AG08396 (cell line): ENCODE measurements at places on chromosomes 3 and 15.

- peak; percentile 3 for DNase-seq
Measured at GRCh38 chr3:46661776-46662766, 31.4 kb downstream of the ALS2CL start.

- no peak for DNase-seq
Measured at GRCh38 chr3:30475038-30475808, 131.2 kb upstream of the TGFBR2 start.

GRCh38 chr3:168096210-168096652 is 507 bp upstream of the GOLIM4 start:
- DNase-seq, result peak; percentile 80

DNA sequence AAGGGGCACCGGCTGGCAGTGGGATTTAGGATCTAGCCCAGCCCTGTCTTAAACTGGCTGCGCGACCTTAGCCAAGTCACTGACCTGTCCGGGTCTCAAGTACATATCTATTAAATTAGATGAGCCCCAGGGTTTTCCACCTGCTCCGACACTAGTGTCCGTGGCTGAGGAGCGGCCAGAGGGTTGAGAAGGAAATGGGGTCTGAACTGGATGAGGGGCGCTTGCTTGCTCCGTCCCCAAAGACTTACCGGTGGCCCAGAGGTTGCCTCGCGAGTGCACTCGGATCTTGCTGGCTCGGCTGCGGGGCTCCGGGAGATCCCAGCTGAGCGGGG is 285 bp downstream of the NMB start:
- no peak for DNase-seq

GRCh38 chr3:180040966-180041365 is 4.2 kb upstream of the PEX5L start:
- no peak for DNase-seq

GRCh38 chr3:111538681-111539083 is 3.3 kb upstream of the CD96 start:
- peak; percentile 24 for DNase-seq

GRCh38 chr15:86892774-86893449 is 813.2 kb downstream of the AGBL1 start:
- no peak for DNase-seq

GRCh38 chr3:178078953-178079352 is 457.3 kb upstream of the KCNMB2 start:
- no peak for DNase-seq

DNA sequence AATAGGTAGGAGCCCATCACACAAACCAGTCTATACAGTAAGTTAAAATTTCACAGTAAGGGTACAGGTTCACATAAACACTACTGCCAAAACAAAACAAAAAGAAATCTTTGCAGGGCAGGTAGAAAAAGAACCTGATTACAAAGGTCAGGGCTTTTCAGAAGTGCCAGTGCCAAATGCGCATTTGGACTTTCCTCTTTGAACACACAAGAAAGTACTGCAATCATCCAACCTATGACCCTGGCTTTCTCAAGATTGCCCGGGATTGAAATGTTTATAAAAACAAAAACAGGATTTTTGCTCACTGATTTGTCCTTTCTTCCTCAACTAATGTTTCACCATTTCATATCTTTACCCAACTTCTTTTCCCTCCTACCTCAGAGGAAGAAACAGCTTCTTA is 47.4 kb downstream of the CBLB start:
- no peak for DNase-seq

- DNase-seq, result peak; percentile 44
Measured at GRCh38 chr3:151838574-151839312, 24.8 kb downstream of the AADAC start.

- DNase-seq, result no peak
Measured at GRCh38 chr3:7588236-7588635, 727.3 kb downstream of the GRM7 start.

DNA sequence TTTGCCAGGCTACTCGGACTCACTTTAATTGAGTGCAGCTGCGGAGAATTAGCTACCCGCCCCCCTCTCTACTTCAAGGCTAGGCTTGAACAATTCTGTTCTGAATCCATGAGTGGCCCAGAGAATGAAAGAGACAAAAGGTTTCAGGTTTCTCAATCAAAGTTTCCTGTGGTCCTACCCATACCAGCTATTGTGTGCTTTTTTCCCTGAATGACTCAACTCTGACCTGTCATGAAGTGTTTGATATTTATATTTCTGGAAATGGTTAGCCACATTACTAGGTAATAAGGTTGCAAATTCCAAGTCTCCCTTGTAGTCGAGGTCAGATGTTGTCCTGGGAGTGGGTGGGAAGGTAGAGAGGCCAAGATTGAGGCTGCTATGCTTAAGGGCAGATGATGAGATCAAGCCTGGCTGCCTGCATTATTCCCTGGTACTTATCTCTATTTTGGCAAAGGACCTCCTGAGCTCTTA is 392.7 kb upstream of the TBL1XR1 start:
- peak; percentile 59 for DNase-seq

DNA sequence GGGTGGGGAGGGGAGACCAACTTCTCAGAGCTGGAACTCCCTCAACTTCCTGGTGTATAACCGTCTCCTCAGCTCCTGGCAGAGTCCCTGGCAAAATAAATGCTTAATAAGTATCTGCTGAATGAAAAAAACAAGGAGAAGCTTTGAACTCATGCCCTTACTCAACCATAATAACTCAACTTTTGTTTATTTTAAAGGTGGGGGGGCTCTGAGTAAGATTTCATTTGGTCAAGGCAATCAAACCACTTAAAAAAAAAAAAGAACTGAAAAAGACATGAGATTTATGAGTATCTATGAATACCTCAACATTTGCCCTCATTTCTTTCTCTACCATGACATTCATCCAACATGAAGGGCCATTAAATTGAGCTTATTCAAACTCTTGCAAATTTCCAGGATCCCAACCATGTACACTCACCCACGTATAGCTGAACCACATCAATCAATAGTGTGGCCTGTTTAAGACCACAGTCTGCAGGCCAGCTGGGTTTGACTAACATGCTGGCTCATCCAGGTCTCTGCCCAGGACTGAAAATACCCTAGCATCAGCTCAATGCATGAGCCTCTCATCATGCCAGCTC is 157.9 kb downstream of the FOXP1 start:
- DNase-seq, result peak; percentile 51

- peak; percentile 68 for DNase-seq
Measured at GRCh38 chr15:92810418-92811138, 89.5 kb upstream of the CHD2 start.

DNA sequence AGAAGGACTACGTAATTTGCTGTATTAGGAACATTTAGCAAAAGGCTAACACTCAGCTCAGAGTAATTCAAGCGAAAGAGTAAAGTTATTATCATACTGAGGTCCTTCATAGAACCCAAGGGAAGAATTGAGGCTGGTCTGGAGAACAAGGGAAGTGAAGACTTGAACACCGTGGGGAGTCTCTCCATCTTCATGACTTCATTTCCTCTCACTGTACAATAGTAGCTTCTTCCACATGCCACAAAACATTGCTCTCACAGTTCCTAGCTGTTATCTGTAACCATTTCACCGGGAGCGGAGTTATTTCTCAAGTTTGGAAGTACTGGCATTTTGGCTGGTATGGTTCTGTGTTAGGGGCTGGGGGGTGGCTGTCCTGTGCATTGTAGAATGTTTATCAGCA is 69.7 kb downstream of the MAGI1 start:
- no peak for DNase-seq

DNA sequence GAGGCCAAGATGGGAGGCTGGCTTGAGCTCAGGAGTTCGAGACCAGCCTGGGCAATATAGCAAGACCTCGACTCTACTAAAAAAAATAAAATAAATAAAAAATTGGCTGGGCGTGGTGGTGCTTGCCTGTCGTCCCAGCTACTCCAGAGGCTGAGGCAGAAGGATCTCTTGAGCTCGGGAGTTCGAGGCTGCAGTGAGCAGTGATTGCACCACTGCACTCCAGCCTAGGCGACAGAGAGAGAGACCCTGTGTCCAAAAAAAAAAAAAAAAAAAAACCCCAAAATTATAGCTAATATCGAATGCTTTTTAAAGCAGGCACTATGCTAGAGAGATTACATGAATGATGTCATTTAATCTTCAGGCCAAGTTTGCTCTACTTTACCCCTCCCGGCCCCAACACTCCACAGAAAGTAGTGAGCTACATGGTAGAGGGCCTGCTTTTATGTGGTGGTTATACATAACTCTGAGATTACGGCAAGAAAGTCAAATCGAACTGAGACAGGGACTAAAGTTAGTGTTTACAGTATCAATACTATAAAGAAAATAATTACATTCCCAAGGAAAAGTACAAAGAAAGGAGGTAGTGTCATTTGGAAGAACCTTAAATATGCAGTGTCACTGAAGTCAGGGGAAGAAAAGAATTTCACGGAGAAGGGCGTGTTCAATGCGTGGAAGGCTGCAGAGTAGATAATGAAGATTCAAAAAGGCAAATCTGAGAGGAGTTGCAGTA is 1.1 kb downstream of the ADPGK start:
- no peak for DNase-seq

- peak; percentile 11 for DNase-seq
Measured at GRCh38 chr15:85702321-85703101, 92.2 kb downstream of the KLHL25 start.

DNA sequence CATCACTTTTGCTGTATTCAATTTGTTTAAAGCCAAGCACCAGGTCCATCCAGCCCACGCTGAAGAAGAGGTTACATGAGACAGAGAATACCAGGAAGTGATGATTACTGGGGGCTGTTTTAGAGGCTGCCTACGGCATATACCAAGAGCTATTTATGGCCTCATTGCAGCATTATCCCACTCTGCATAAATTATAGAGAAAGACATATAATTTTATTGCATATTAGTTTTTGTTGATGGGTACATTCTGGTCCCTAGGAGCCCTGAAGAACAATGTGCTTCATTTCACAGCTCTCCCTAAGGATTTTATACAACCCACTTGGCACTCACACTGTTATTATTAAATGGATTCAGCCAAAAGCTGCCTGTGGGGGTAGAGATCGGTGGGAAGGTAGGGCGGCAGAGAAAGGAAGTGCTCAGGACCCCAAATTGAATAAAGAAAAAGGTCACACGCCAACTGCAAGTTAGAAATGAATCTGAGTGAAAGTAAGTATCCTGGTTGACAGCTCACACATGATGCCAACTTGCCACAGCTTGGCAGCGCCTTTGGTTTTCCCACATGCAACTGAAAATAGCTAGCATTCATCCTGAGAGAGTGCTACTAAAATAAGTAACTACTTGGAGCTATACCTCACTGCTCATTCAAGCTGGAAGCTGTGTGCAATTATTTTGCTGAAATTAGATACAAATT is 73.7 kb downstream of the CCNL1 start:
- no peak for DNase-seq

DNA sequence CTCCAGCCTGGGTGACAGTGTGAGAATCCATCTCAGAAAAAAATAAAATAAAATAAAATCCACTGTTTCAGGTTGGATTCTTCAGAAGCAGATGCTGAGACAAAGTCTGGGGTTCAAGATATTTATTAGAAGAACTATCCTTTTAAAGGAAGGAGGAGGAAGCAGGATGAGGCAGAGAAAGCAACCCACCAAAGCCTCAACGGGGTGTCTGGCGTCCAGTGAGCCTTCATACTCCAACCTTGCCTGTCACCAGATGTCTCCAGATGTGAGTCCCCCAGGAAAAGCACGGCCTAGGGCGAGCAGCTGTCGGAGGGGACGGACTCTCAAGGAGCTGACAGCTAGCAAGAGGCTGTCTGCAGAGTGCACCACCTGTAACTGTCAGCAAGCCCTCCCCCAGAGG is 37.3 kb downstream of the MB21D2 start:
- no peak for DNase-seq

GRCh38 chr15:66163553-66163952 is 90.0 kb downstream of the MEGF11 start:
- no peak for DNase-seq

GRCh38 chr3:169929830-169930519 is 18.6 kb downstream of the SAMD7 start:
- no peak for DNase-seq

DNA sequence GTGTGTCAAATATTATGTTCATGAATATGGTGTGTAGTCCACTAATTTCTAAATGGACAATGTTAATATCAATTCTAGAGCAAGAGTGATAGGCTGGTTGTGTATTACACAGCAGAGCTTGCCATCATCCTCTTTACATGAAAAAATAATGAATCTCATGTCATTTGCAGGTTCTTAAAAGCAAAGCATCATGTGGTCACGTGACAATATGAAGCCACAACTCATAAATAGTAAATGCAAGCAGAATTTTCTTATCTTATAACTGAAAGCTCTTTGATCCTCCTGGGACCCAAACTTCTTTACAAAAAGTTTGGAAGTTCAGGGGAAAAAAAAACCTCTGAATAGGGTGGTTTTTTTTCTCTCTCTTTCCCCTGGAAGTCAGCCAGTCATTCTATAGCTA is 26.9 kb upstream of the LRRN1 start:
- no peak for DNase-seq

DNA sequence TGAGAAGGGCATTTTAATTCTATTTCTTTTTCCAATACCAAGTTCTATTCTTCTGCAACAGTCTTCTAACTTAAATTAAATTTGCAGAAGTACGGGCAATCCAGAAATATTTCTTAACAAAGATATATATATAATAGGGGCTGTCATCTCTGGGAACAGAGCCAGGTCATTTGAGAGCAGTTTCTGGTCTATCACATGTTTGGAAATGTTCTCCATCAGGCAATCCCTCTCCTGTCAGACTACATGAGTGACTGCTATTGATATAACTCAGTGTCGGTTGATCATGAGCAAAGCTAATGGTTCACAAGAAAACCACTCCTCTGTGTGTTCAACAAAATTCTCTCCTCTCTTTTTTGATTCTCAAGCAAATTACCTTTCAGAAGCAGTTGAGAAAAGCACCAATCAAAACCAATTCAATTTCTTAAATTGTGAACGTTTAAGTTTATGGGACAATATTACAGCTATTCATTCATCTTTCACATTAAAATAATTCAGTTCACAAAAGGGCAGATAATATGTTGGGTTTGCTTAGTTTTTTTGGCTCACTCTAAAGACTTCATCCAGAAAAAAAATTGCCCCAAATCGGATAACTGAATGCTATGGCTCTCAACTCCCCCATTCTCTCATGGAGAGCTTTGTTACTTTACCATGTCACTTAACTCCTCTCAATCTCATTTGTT is 152.9 kb upstream of the TGFBR2 start:
- no peak for DNase-seq

DNA sequence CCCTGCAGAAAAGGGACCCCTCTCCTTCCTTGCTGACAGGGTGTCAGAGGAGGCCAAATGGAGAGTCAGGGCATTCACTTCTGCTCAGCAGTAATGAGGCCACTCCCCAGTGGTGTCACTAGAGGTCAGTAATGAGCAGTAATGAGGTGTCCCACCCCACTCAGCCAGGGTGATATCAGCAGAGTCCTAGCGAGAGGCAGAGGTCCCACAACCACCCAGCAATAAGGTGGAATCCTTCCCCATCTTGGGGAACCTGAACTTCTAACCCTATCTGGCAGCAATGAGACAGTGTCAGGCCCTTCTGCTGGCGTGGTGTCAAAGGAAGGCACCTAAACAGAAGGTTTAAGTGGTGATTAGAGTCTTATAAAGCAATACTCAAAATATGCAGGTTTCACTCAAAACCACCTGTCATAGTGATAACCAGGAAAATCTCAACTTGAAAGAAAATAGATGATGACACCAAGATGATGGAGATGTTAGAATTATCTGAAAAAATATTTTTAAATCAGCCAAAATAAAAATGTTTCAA is 12.9 kb downstream of the OCA2 start:
- DNase-seq, result peak; percentile 84
